ENCODE measurements at places on chromosomes 11 and 22.

- no peak for DNase-seq
Observed at GRCh38 chr22:49091451-49091850, 736.2 kb downstream of the BRD1 start.

DNA sequence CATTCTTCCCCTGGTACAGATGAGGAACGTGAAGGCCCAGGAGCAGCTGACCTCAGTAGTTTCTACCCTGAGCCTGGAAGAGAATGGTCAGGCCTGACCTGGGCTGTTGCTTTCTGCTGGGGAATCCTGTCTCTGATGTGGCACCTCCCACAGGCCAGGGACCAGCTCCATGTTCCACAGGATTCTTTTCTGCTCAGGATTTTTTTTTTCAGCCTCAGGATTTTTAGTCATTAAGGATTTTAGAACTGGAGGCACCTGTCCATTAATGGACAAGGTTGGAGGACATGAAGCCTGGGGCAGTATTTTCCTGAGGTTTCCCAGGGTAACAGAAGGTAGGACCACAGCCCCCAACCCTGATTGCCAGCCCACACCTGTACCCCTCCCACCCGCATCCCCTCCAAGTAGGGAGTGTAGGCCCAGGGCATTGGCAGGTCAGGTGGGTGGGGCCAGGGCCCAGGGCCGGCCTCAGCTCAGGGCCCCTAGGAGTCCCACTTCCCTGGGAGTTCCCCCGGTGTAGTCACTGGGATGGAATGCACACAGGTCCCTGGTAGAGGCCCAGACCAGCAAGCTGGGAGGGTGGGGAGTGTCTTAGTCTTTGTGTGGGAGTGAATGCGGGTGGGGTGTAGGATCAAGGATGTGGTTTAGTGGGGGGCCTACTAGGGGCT lies 16.1 kb downstream of the BIK start:
- no peak for DNase-seq

DNA sequence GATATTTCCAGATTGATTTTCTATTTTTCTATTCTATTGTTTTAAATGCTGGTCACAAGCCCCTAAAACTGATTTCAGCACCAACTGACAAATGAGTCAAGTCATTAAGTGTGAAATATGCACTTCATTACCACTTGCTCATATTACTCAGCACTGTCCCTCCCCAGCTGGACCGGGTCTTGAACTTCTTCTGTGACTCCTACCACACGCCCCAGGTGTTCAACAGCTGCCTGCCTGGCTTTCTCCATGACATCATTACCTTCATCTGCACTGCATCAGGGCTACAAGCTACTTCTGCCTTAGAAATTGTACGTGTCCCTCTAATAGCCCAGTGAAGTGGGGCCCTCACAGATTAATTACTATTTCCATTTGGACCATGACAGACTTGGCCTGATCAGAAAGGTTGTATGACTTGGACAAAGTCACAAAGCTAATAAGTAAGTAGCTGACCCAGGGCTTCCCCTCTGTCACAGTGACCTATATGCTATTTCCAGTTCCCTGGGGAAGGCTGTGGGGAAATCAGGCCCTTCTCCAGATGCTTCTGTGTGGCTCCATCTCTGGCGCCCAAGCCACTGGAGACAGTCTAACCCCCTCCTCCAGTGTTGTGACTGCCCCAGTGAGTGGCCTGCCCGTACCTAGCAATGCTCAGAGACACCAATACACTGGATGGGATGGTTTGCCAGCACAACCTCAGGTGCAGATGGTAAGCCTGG lies 18.1 kb downstream of the TBC1D10A start:
- no peak for DNase-seq

GRCh38 chr11:68271023-68271780 lies 571 bp downstream of the C11orf24 start:
- no peak for DNase-seq

GRCh38 chr11:2590965-2591754 lies 108.6 kb downstream of the KCNQ1OT1 start:
- DNase-seq = peak; percentile 69

- no peak for DNase-seq
Observed at GRCh38 chr22:17476838-17477237, 86.5 kb upstream of the SLC25A18 start.

DNA sequence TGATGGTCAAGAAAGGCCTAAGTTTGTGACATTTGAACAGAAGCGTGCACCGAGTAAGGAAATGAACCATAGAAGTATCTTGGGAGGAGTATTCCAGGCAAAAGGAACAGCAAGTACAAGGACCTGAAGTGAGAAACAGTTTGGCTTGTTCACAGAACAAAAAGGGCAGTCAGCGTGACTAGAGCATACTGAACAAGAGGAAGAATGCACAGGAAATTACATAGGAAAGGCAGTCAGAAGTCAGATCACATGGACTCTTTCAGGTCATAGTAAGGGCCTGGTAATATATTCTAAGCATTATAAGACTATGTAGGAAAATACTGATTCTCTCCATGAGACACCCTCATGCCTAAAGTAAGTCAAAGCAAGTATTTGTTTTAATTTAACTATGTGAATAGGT lies 52.3 kb upstream of the GAB2 start:
- DNase-seq = no peak

GRCh38 chr11:59175091-59175501 lies 3.2 kb downstream of the DTX4 start:
- peak; percentile 39 for DNase-seq

DNA sequence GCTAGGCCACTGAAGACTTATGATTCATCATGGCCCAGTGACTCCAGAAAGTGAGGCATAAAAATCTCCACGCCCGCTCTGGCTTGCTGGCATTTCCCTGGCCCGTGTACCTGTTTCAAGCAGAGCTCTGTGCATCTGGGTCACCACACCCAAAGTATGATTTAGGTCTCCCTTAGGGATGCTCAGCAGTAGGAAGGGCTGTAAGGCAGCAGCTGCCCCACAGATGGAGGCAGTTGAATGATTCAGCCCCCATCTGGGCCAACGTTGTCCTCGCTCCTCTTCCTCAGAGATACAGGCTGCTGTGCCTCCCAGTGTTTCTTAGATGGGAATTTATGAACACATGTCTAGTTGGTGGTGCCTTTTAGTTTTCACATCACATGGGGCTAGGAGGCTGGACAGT lies 21.6 kb downstream of the GPR83 start:
- DNase-seq = no peak

DNA sequence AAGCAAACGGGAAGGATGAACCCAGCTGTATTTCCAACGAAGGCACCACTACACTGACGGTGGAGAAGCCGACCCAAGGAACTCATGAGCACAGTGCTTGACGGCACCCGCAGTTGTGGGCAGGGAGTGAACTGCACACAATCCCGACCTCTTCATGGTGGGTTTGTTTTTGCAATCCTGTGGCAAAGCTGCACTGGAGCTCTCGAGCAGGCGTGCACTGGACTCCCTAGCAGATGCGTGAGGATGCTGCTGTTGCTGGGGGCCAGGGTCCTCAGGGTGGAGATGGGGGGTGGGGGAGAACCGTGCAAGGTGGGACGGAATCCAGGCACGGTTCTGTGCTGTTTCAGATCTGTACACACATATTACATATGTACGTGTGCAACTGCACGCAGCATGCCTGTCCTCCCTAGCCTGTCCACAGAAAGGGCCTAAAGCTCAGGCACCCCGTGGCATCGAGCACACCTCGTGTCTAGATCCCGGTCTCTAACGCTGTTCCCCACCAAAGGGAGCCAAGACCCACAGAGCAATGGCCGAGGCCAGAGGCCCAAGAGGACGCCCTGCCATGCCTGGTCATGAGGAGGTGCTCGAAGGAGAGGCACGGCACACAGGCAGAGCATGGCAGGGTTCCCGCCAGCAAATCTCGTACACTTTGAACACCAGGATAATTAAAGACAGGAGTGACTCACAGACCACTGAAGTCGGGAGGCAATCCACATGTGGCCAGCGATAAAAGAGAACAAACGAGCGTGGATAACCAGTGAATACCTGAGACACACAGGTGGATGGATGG lies 17.6 kb downstream of the ALG12 start:
- no peak for DNase-seq

GRCh38 chr11:104291646-104292045 lies 127.7 kb upstream of the PDGFD start:
- no peak for DNase-seq

GRCh38 chr11:18106688-18107087 lies 806 bp upstream of the SAAL1 start:
- DNase-seq = no peak

- DNase-seq = no peak
Observed at GRCh38 chr11:452203-452744, 2.2 kb downstream of the PTDSS2 start.

GRCh38 chr11:2789791-2790567 lies 90.2 kb upstream of the KCNQ1OT1 start:
- DNase-seq = no peak

- DNase-seq = no peak
Observed at GRCh38 chr22:25777870-25778269, 35.9 kb downstream of the MYO18B start.

DNA sequence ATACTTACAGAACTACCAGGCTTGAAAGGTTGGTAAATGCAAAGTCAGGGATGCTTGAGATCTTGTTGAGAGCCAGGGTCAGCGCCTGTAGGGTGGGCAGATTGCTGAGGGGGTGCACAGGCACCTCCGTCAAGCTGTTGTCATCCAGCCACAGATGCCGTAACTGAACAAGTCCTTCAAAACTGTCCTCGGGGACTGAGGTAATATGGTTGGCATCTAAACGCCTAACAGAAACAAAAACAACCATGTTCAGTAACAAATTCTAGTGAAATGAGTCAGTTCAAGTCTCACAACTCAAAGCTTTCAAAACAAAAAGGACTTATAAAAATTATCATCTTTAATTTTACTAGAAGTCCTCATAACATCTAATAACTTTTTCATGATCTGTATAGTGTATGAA lies 22.2 kb upstream of the CCDC34 start:
- DNase-seq = no peak

GRCh38 chr11:7306900-7307299 lies 55.2 kb downstream of the SYT9 start:
- DNase-seq = no peak

DNA sequence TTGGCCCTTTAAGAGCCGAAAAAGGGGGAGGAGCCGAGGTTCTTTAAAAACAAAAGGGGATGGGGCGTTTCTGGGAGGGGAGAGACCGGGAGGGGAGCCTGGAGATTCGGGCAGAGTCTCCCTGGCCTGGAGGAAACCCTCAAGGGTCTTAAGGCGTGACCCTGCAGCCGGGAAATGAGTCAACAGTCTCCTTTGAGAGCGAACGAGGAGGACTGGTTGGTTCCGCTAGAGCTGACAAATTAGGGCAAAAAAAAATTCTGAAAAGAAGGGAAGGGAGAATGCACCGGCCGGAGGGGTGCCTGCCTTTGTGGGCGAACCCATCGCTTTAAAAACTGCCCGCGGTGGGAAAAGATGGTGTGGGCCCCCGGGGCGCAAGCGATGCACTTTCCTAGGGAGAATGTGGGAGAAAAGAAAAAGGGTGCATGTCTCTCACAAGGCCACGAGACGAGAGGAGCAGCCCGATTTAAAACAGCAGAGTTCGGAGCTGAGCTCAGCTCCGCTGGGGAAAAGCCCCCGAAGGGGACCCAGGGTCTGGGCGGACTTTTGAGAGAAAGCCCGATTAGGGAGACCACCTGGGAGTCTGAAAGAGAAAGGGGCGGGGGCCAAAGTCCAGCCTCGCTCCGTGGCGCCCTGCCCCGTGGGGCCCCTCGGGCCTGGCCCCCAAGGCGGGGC lies 874 bp downstream of the ZFTA start:
- peak; percentile 30 for DNase-seq

- DNase-seq = no peak
Observed at GRCh38 chr11:30285416-30286121, 37.3 kb upstream of the ARL14EP start.

GRCh38 chr11:77197626-77198320 lies 69.7 kb downstream of the MYO7A start:
- no peak for DNase-seq

- DNase-seq = no peak
Observed at GRCh38 chr11:95991545-95991944, 67.6 kb upstream of the MTMR2 start.

All from caudate nucleus (tissue), 63 donors.